ENCODE measurements at places on chromosomes 7 and 10.

GRCh38 chr10:78337646-78338391, 304.2 kb downstream of the RPS24 start:
- no peak for DNase-seq

- DNase-seq: no peak
These were observed 4.6 kb upstream of the SKAP2 start for GRCh38 chr7:26868841-26869495.

DNA sequence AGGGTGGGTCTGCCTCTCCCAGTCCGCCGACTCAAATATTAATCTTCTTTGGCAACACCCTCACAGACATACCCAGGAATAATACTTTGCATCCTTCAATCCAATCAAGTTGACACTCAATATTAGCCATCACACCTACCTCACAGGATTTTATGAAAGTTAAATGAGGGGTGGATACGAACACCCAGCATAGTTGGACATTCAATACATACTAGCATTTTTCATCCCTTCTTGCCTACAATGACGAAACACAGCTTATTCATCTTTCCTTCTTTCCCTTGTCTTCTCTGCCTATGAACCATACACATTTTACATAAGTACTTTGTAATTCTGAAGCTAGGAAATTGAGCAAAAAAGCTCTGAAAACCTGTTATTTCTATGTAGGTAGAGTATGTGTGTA, 48.5 kb downstream of the EMX2 start:
- DNase-seq: no peak

- no peak for DNase-seq
These were observed 7.2 kb downstream of the DBNL start for GRCh38 chr7:44051611-44052220.

DNA sequence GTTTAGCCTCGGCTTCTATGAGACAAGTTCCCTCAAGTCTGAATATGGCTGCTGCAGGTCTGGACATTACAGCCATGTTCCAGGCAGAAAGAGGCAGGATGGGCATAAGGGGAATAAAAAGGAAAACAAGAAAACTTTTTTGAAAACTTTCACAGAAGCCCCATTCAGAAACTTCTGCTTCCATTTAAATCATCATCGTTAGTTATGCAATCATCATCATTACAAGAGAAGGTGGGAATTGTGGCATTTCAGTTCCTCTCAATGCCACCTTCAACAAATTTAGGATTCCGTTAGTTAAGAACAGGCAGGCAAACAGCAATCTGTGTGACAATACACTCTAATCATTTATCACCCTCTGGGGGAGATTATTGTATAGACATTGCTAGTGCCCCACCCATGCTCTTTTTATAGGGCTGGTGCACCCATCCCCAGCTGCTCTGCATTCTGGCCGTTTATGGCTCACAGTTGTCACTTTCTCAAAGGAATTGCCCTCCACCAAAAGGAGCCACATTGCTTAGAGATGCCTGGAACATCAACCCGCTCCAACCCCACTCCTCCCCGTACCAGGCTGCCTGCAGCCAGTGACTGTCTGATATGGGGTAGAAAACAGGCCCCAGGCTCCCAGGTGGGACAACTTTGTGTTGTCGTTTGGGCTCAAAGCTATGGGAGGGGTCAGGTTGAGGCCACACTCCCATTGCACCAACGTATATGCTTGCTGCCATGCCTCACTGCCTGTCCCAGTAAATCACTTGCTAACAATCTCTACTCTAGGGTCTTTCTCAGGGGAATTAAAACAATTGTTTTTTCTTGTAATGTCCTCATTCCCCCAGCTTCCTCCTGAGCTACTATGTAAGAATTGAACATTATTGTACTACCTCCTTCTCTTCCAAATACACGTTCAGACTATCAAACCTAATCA, 24.2 kb downstream of the ITGB8 start:
- DNase-seq: no peak

GRCh38 chr10:13820119-13820963, 233.6 kb downstream of the PRPF18 start:
- DNase-seq: no peak

DNA sequence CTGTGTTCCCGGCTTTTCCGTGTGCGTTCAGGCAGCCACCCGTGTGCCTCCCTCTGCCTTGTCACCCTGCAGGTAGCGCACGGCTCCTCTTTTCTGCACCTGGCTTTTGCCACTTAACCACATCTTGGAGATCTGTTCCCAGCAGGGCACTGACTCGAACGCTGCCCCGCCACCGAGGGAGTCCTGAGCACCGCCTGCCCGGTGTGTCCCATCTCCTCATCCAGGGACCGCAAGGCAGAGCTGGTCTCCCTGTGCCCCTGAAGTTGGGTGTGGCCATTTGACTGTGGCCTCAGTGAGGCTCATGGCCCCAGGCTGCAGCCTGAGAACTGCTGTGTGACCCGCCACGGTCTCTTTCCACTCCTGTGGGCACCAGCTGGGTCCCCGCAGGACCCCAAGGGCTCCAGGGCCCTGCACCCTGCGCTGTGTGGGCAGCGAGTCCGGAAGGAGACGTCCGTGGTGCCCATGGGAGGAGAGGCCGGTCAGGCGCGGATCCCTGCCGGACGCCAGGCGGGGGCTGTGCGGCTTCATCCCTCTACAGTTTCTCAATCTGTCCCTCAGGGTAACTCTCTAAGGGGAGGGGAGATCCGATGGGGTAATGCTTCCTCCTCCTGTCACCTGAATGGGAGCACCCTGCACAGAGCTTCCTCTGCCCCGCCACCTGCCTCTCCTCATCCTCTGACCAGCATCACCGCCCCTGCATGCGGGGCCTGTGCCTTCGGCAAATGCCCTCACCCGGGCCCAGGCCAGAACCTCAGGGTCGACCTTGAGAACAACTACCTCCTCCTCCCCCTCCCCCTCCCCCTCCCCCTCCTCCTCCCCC, 1.8 kb upstream of the INTS1 start:
- no peak for DNase-seq

GRCh38 chr7:50751146-50751545, 31.6 kb downstream of the GRB10 start:
- no peak for DNase-seq

- no peak for DNase-seq
These were observed at the start of gene ADAMTS14 for GRCh38 chr10:70672165-70673042. Gene ADAMTS14, plus strand, starts transcription at chr10:70672506. Its CDS starts 297 bp downstream, at chr10:70672803.

DNA sequence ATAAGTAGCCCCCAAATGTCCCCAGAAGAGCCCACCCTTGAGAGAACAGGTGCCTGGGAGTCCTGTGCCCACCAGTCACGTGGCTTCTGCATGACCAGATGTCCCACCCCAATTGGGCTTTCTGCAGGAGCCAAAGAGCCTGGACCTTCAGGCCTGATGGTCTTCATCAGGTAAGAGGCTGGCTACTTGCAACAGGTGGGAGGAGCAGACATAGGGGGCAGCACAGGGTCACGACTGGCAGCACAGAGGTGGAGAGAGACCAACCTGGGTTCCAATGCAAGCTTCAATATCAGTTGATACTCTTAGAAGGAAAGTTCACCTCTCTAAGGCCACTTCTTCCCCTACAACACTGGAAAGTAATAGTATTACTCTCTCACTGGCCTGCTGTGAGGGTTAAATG, 288.0 kb downstream of the ELMO1 start:
- DNase-seq: no peak

DNA sequence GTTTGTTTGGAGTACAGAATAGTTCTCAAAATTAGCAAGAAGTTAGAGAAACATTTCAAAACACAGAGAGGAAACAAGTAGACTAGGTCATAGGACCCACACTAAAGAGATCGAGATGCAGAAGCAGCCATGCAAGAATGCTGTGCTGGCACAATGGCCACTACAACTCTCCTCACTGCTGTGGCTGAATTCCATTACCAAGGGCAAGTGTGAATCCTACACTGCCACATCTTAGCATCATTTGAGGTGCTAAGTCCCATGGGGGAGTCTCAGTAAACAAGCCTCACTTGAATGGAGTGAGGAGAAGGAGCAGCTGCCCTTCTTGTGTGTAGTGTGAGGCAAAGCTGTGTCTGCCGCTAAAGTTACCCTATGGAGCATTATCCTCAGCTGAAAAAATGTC, 56.7 kb downstream of the PCLO start:
- no peak for DNase-seq

DNA sequence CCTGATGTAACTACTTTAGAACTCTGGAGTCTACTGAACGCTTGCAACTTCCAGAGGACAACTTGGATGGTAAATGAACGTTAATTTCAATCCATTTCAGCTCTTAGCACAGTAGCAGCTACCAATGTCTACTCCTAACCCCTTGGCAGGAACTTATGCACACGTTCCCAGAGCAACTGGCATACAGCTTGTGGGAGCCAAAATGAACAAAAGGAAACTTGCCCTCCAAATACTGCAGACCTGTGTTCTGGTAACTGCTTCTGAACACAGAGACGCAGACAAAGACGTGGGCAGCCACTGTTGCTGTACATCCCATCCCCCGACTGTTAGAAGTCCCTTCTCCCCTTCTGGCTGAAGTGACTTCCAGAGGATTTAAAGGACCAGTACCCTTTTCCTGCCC, 61.3 kb downstream of the XPNPEP1 start:
- no peak for DNase-seq

Data from cortex of kidney (tissue), 1 donor.